GM23248 (cell line): ENCODE measurements at places on chromosomes 5 and 9. TPM values are rescaled to one million over a fixed set of nuclear protein-coding genes. Genes with fewer than 3 reads are reported as not detected.

- DNase-seq, result no peak
These were observed 1672.9 kb upstream of the WWC1 start for GRCh38 chr5:166618526-166618925.

DNA sequence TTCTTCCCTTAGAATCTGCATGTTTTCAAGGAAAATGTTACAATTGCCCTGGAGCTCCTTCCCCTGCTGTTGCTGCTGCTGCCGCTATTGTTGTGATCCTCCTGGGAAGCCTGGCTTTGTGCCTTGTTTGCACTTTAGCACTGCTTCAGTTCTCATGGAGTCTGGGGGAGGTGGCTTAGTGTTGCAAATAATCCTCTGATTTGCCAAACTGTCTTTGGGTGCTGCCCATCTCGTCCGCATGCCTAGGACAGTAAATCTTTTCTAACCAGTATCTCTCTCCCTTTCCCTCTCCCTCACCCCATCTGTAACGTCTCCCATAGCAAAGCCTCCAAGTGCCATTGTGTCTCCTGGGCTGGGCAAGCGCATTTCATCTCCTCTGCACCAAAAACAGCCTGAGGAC, 30.3 kb downstream of the FAM240B start:
- no peak for DNase-seq

- DNase-seq, result no peak
These were observed 174.9 kb downstream of the TTC39B start for GRCh38 chr9:15132091-15132490.

- no peak for DNase-seq
These were observed 48.4 kb upstream of the EPB41L4B start for GRCh38 chr9:109369285-109369684.

Gene NR5A1
- not detected in 2 replicates for total RNA-seq

DNA sequence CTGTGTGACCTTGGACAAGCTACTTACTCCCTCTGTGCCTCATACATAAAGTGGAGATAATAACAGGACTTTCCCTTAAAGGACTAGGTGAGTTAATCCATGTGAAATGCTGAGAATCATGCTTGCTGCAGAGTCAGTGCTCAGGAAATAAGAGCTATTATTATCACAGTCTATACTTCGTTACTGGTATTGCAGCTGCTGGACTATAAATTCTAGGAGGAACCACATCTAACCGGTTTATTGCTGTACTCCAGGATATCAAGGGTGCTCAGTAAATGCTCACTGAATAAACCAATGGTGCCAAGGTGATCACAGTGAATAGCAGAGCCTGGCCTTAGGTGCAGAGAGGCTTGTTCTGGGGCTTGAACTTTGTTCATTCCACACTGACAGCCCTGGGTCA, 69.3 kb downstream of the HSPA4 start:
- DNase-seq, result peak; percentile 14

Gene CHSY3
- 2.4 and 4.2 TPM in 2 replicates for total RNA-seq

DNA sequence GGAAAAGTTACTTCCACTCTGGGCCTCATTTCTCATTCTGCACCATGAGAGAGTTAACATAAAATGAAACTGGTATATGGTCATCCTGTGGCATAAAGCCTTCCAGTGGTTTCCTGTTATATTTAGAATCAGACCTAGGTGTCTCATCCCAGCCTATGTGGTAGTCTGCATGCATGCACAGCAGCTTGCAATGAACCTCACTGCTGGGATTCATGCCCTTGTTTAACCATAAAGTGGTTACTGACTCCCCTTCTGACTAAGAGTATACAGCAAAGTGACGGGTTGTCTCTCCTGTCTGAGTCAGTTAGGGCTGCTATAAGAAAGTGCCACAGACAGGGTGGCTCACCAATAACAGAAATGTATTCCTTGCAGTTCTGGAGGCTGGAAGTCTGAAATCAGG, 14.7 kb upstream of the TDRD7 start:
- DNase-seq, result peak; percentile 76

Gene EQTN
- total RNA-seq, result not detected in 2 replicates

GRCh38 chr9:114957558-114957957, 27.2 kb upstream of the TNFSF8 start:
- peak; percentile 4 for DNase-seq

Gene PRUNE2
- total RNA-seq, result 6.8 and 8.8 TPM in 2 replicates

Gene SPATA31C1
- total RNA-seq, result not detected in 2 replicates

DNA sequence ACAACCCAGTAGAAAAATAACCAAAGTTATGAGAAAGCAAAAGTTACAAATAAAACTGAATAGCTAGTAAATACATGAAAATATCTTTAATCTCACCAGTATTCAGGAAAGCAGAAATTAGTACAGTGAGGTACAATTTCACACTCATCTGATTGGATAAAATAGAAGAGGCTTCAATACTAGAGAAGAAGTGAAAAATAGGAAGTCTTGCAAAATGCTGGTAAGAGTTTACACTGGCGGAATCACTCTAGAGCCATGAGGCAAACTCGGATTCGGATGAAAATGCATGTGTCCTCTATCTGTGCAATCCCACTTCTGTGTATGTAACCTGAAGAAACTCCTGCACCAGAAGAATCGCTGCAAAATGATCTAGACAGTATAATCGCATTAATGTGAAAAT, 128.9 kb downstream of the CCDC192 start:
- DNase-seq, result no peak

GRCh38 chr5:168883281-168883741, 304.1 kb upstream of the PANK3 start:
- DNase-seq, result no peak

GRCh38 chr9:615756-616155, 225.7 kb upstream of the DMRT1 start:
- DNase-seq, result no peak

Gene SLC6A3
- total RNA-seq, result not detected in 2 replicates

DNA sequence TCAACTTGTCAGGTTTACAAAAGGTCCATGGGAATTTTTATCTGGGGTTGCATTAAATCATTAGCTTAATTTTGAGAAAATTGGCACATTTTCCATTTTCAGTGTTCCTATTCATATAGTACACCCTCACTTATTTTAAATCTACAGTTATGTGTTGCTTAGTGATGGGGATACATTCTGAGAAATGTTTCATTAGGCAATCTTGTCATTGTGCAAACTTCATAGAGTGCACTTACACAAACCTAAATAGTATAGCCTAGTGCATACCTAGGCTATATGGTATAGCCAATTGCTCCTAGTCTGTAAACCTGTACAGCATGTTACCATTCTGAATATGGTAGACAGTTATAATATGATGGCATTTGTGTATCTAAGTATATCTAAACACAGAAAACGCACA, 19.8 kb upstream of the FAM151B start:
- DNase-seq, result no peak

- peak; percentile 92 for DNase-seq
These were observed 32.0 kb upstream of the SPTLC1 start for GRCh38 chr9:92147030-92147851.

- no peak for DNase-seq
These were observed 5.2 kb downstream of the WHRN start for GRCh38 chr9:114499941-114500696.

- DNase-seq, result peak; percentile 50
These were observed 41.4 kb upstream of the IL7R start for GRCh38 chr5:35815089-35815936.

GRCh38 chr5:85337435-85337834, 952.8 kb upstream of the EDIL3 start:
- DNase-seq, result no peak

DNA sequence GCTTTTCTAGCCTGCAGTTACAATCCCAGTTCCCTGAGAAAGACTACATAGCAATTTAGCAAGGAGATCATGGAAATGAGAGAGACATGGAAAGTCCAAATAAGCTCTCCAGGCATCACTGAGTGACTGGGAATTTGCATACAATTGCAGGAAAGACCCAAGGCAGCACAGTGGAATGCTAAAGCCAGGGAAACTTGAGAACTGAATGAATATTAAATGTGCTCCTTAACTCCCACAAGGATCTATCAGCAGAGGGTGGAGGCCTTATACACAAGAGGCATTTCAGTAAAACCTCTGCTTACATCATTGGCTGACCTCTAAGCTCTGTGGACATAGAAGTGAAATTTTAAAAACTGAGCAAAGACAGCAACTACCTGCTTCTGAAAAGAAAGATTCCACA, 355.6 kb upstream of the DAB2 start:
- peak; percentile 52 for DNase-seq

DNA sequence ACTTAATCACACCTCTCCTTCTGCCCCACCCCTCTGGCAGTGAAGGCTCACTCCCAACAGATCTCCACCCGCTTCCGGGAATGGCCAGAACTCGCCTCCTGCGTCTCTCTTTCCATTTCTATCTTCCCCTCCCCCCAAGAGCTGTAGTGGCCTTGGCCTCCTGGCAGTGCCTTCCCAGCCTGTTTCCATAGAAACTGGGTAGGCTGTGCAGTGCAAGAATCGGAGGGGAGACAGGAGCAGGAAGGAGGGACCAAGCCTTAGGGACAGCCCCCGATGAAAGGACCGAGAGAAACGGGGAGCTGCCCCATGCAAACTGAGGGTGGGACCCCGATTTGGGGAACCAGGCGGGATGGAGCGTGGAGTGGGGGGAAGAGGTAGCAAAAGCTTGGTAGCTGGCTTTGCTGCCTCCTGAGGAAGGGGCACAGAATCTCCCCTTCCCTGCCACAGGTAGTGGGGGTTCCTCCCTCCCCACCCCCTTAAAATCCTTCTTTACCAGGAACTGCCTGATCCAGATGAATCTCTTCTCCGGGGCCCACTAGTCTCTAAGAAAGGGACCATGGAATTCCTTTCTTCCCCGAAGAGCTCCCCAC, 4.5 kb upstream of the PCDH1 start:
- no peak for DNase-seq

Gene CDH9
- not detected in 2 replicates for total RNA-seq

Gene WHRN
- 0.76 and 1.1 TPM in 2 replicates for total RNA-seq

Gene HEMGN
- not detected in 2 replicates for total RNA-seq

DNA sequence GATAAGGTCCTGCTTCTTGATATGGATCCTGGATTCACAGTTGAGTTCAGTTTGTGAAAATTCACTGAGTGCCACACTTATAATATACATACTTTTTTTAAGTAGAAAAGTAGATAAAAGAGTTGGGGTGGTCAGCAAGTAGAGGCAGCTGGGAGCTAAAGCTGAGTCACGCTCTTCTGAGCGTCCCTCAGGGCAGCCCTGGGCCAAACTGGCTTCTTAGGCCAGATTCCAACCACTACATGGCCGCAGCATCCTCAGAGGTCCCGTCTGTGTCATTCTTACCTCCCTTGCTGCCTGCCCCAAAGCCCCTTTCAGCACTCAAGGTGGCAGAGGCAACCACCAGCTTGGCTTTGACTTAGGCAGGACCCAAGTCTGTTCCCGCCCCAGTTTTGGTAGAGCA, 123.3 kb upstream of the TBC1D2 start:
- peak; percentile 33 for DNase-seq

DNA sequence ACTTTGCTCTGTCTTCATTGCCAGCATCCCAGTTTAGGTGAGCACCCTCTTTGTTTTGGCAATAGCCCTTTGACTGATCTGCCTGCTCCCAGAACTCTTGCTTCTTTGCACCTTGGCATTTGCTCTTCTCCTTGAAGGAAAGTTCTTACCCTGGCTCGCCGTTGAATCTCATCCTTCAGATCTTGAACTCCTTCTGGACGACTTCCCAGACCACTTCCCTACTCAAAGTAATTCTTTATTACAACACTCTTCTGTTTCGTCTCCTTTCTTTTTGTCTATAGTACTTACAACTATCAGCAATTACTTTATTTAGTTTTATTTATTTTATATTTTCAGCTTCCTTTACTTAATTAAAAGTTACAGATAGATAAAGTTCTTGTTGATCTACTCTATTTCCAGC, 1510.1 kb downstream of the MAT2B start:
- no peak for DNase-seq

DNA sequence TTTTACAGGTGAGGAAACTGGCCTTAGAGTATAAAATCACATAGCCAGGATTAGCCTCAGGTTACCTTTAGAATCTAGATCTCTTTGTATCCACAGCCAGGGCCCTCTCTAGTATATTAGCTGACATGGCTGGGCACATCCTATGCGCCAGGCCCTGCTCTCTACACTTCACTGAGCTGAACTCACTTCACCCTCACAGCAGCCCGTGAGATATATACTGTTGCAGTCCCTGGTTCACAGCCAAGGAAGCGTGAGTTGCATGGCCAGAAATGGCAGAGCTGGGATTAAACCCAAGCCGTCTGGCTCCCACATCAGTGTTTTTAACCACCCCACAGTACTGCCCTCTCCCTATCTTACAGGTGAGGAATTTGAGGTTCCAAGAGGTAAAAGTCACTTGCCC, 58.4 kb downstream of the DAB2IP start:
- DNase-seq, result no peak

Gene PCDHGA8
- 0.86 and 1.5 TPM in 2 replicates for total RNA-seq

Gene PCDHB8
- 2.1 and 2.9 TPM in 2 replicates for total RNA-seq

DNA sequence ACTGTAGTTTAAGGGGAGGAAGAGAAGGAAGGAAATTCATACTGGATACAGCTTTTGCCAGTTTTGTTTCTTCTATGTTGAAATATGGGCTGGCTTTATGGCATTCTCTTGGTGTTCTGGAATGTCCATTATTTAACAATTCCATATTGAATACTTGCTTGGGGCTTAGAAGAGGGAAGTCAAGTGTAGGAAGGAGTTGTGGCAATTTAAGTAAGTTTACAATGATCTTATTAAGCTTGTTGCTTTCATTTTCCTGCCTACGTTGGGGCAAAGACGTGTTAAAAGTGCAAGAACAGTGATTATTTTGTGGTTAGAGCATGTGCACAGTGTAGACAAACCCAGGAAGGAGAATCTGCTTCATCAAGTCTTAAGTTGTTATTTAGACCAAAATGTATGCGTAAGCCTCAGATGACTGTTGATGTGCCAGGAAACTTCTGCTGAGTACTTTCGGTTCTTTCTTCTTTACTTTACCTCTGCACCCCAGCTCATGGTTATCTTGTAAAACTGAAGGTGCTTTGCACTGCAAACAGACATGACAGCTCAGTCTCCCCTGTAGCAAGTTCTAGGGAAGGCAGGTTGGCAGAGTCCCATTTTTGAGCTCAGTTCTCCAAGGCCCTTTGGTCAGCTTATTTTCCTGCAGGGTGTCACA, 75.8 kb downstream of the F2RL2 start:
- DNase-seq, result peak; percentile 4

GRCh38 chr5:1643651-1644392, 120.1 kb upstream of the LPCAT1 start:
- peak; percentile 37 for DNase-seq

DNA sequence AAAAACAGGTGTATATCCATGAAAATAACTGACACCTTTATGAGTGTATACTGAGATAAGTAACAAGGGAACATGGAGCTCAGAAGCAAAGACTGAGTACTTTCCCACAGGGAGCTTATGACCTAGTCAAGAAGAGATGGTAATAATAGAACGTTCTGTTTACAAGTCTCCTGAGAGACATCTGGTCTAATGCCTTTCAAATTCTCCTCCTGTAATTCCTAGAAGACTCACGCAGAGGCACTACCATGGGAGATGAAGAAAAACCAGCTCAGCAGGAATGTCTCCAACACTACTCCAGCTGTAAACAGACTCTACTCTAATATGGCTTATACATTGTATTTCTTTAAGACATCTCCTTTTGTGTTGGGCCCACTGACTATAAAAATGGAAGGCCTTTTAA, 503.6 kb upstream of the TUSC1 start:
- no peak for DNase-seq
